ENCODE measurements at places on chromosomes 4 and X. TPM values are rescaled to one million over a fixed set of nuclear protein-coding genes. Genes with fewer than 3 reads are reported as not detected.

RAB9B gene
- total RNA-seq, result 18.5 TPM

SEPTIN6 gene
- total RNA-seq, result 53.4 TPM

FAM193A gene
- 45.6 TPM for total RNA-seq

PALLD gene
- total RNA-seq, result 128 TPM

Data from camera-type eye (tissue), 1 donor.